ENCODE measurements at places on chromosomes 7 and 10.

DNA sequence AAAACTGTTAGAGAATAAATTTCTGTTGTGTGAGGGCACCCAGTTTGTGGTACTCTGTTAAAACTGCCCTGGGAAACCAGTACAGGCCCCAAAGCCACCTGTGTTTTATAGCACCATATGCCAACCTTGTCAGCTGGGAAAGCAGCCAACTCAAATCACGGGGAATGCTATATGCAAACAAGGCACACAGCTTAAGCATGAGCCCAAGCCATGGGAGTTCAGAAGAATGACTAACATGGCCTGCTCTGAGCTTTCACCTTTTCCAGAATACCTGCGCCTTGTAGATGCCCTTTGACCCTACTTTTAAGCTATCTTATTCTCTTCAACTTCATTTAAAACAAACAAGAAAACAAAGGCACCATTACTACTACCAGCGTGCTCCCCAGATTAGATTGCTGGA is 5.5 kb upstream of the SLC25A13 start:
- no peak for DNase-seq

GRCh38 chr10:100370714-100371481 is 23.9 kb downstream of the SCD start:
- DNase-seq, result no peak

- DNase-seq, result no peak
Observed at GRCh38 chr7:91031757-91032156, 232.5 kb upstream of the FZD1 start.

DNA sequence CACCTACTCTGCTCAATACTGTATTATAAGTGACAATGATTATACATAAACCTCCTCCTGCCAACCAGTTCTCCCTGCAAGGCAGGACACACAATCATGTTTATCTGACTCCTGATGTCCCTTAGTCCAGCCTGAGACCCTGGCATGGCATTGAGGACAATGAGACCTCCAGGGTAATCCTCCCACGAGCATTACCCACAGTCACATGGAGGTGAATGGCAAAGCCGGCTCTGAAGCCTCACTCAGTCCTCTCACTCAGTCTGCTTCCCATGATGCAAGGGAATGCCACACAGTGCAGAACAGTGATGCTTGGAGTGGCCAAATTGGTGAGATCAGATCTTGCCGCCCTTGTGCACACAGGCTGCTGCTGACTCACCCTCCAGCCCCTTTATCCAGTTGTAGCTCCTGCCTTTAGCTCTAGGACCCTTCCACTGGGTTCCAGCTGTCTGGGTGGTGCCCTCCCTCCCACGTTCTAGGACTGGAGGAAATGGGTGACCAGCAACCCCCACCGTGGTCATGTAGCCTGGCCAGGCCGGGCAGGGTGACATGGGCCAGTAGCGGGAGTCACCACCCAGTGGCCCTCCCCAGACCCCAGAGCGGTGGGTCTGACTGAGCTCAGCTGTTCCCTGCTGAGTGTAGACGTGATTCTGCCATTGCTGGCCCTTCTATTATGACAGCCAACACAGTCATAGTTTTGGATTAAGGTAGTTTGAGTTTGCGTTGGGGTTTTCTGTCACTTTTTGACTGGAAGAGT is 5.5 kb upstream of the ADCY1 start:
- DNase-seq, result no peak

- no peak for DNase-seq
Observed at GRCh38 chr10:18650404-18650997, 886 bp downstream of the NSUN6 start.

DNA sequence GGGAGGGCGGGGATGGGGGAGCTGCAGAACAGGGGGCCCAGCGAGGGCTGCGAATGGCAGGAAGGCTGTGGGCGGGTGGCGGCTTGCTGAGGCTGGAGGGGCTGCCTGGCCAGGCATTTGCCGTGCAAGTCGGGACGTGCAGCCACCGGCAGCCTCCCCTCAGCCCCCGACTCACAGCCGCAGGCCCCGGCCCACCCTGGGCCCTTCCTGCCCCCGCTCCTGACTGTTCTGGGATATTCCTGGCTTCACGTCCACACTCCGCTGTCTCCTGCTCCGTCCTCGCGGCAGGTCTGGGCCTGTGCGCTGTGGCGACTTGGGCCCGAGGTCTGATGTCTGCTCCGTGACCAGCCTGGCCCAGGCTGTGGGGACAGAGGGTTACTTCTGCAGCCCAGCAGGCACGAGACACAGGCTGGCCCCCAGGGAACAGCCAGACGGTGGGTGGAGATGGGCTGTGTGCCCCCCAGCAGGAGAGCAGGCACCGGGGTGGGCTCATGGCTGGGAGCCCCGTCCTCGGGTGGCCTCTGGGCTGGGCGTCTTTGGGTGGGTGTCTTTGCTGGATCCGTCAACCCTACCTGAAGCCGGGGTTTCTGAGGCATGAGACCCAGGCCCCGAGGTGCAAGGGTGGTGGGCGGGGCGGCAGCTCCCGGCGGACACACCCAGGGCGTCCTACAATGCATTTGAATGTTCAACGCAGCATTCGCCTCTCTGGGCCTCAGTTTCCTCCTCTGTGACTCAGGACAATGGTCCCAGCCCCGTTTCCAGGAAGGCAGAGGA is 86.5 kb downstream of the FOXL3 start:
- no peak for DNase-seq

DNA sequence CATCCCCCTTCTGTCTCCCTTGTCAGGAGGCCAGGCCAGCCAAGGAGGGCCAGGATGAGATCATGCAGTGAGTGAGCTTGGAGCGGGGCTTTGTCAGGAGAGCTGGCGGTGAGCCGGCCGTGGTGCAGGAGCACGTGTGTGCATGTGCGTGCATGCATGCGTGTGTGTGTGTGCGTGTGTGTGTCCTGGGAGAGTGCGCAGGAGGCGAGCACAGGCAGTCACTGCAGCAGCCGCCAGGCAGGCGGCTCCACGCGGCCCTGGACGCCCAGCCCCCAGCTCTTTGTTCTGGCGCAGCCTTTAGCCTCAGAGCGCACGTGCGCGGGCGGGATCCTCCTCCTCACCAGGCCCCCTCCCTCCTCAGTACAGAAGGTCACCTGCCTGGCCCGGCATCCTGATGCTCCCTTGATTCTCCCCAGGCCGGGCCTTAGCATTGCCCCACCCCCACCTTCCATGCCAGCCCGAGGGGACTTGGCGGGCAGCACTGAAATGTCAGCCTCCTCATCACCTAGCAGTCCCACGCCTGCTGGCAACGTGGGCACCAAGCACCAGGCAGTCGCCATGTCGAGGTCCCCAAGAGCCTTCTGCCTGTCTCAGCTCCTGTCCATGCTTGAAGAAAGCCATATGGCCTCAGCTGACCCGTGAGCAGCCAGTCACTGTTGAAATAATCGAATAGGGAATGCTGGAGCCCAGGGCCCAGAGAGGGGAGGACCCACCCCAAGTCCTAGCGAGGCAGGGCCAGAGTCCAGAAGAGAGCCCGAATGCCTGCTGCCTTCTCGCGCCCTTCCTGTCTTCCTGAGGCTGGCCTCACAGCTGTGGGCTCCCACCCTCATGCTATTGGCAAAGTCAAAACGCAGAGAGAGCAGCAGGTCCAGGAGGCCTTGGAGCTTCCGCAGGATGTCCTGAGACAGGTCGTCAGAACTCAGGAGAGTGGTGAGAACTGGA is 125.9 kb upstream of the PPIF start:
- no peak for DNase-seq

GRCh38 chr7:149823631-149824199 is 14.5 kb upstream of the ZNF862 start:
- DNase-seq, result no peak

DNA sequence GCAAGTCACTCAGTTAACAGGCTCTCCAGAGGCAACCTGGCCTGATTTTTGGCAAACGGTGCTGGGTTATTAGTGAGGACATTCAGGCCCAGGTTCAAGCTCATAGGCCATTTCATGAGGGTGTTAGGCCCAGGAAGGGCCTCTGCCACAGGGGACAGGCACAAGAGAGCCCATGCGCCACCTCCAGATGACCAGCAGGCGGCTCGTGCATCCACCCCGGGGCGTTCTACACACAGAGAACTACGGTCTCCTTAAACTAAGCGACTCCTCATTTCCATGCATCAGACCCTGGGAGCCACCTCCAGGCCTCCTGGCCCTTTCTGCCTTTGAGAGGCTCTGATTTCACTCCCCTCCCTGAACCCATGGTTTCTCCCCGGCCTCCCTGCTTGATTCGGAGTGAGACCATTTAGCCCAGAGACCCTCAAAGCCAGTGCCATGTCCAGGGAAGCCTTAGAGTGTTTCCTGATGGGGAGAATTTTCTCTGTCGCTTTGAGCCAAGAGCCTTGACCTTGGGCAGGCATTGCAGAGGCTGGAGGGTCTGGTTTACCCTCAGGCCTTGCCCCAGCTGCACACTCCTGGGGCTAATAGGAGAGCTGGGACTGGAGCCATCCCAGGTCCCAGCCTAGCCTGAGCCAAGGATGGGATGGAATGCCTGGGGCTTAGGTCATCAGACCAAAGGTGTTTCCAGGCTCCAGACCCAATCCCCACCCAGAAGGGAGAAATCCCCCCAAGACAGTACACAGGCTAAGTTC is 188.0 kb downstream of the GRID1 start:
- DNase-seq, result no peak

DNA sequence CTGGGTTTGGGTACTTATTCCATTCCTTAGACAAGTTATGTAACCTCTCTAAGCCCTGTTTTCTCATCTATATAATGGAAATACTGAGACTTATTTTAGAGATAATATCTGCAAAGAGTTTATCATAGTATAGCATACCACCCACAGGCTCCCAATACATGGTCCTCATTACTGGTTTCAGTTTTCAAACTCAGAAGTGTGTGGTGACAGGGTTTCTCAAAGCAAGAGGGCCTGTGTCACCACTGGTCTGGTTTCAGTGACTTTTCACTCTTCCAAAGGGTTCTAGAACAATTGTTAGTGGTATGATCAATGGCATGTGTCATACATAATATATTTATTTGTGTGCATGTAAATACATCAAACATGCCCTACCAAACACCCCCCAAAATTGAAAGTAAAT is 89.2 kb upstream of the BMPER start:
- DNase-seq, result no peak

DNA sequence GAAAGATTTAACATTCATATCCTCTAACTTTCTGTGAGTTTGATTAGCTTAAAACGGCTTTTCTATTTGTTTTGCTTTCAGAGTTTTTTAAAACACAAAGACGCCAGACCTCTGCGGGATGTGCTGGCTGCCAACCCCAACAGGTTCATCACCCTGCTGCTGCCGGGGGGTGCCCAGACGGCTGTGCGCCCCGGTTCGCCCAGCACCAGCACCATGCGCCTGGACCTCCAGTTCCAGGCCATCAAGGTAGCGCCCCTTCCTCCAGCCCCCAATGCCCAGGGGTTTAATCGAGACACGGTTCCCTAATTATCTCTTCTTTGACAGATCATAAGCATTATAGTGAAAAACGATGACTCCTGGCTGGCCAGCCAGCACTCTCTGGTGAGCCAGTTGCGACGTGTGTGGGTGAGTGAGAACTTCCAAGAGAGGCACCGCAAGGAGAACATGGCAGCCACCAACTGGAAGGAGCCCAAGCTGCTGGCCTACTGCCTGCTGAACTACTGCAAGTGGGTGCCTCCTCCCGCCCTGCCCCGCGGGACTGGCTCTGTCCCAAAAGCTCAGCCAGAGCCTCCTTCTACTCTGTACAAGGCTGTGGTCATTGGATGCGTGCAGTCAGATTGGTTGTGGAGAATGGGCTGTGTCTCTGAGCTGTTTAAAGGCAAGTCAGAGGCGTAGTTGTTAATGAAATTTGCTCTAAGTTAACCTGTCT is 71.2 kb downstream of the TRRAP start:
- no peak for DNase-seq

DNA sequence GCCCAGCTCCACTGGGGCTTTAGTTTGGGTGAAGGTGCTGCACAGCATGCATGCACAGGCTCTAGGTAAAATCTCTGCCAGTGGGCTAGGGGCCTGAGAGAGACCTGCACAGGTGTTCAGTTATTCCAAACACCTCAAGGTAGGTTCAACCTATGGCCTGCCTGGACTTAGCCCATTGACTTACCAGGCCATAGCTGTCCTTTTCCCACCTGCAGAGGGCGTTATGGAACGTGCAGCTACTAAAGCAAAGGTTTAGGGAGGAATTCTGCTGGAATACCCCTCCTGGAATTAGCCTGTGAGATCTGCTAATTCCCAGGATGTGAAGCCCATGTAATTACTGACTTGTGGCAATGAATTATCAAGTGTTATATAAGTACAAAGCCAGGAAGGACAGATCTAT is 3.6 kb downstream of the VWC2 start:
- no peak for DNase-seq

Data from stimulated activated CD8-positive, alpha-beta memory T cell treated with anti-CD3 and anti-CD28 coated beads, Interleukin-12 subunit alpha, Interleukin-12 subunit beta, amount 100 ng/mL, for 1 hour (primary cell).